ENCODE measurements at places on chromosomes 5 and 9. TPM values are rescaled to one million over a fixed set of nuclear protein-coding genes. Genes with fewer than 3 reads are reported as not detected.
A peak's percentile ranks its signal among the peaks of the same experiment; 100 is the strongest.

The NTNG2 gene
- 3.4 TPM for total RNA-seq

GRCh38 chr9:137459152-137459600 is at the start of gene NSMF:
TSS of gene NSMF (minus strand) at chr9:137459334. CDS start at chr9:137459102, 232 bp downstream.
- peak; percentile 98 for DNase-seq

The ARL10 gene
- total RNA-seq = 15.2 TPM

DNA sequence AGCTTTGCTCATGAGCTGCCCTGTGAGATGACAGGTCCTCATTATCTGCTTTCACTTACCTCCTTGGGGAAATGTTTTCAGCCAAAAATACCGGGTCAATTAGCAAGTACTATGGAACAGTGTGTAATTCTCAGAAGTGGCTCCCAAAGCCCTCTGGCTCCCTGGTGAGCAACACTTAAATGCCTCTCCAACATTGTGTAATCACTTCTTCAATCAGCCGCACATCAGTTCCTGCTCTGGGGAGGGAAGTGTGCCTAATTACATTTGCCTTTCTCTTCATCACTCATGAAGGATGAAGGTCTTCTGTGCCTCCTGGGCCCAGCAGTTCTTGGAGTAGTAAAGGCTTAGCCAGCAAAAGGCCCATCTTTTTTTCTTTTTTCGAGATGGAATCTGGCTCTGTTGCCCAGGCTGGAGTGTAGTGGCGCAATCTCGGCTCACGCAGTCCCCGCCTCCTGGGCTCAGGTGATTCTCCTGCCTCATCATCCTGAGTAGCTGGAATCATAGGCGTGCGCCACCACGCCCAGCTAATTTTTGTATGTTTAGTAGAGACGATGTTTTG is 23.1 kb downstream of the NIM1K start:
- DNase-seq = no peak

DNA sequence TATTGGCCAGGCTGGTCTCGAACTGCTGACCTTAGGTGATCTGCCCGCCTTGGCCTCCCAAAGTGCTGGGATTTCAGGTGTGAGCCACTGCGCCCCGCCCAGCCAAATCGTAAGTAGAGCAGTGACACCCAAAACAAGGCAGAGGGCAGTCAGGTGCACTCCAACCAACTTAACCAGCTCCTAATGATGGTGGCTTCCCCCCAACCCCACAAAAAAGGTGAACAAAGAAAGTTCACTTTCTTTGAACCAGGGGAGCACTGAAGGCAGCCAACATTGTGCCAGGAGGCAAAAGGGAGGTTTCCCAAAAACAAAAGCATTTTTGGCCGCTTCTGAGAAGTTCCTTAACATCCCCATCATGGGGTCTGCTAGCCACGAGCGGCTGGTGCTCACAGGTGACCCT is 9.6 kb downstream of the GMCL2 start:
- DNase-seq = no peak

DNA sequence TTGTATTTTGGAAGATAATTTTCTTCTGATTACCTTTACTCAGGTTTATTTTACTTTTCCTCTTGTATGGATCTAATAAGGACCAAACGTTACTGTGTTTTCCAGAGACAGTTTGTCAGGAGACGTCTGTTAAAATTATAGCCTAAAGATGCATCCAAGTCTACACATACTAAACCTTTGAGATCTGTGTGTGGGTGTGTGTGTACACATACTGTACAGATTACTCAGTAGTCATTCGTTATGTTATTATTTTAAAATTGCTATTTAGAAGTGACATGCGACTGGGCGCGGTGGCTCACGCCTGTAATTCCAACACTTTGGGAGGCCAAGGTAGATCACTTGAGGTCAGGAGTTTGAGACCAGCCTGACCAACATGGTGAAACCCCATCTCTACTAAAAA is 51.6 kb upstream of the CNTLN start:
- DNase-seq = no peak

DNA sequence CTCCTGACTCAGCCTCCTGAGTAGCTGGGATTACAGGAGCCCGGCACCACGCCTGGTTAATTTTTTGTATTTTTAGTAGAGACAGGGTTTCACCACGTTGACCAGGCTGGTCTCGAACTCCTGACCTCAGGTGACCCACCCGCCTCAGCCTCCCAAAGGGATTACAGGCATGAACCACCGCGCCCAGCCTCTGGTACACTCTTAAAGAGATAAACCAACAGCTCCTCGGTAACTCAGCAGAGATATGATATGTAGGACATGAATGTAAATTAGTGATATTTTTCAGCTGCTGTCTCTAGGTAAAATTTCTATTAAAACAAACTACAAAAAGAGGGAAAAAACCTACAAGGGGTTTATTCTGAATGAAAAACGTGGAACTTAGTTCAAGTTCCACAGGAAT is 42.8 kb upstream of the HK3 start:
- DNase-seq = no peak

The GNA14 gene
- total RNA-seq = 6.0 TPM

GRCh38 chr9:32524892-32525708 is 896 bp downstream of the RIGI start:
- DNase-seq = no peak

- DNase-seq = no peak
These were observed 176.7 kb upstream of the ADAMTSL1 start for GRCh38 chr9:18297056-18297841.

The PLPP1 gene
- total RNA-seq = 337 TPM

- DNase-seq = peak; percentile 46
These were observed 90.0 kb downstream of the ANKRD33B start for GRCh38 chr5:10653751-10654400.

- no peak for DNase-seq
These were observed 219.8 kb downstream of the ARL15 start for GRCh38 chr5:54090495-54091120.

- peak; percentile 93 for DNase-seq
These were observed 119.5 kb upstream of the TNC start for GRCh38 chr9:115237385-115237998.

DNA sequence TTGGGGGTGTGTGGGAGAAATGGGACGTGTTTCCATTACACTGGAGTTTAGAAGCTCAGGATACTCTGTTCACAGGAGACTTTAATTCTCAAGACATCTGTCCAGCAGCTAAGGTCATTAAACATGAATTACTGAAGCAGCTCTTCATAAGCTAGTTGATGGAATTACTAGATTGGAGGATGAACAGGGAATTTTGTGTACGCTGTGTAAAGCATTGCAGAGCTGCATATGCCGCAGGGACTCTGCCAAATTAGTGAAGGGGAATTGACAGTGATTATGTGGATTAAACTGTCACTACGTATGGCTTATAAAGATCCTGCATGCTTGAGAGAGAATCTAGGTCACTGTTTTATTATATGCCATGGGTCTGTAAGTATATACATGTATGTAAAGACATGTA is 177.5 kb upstream of the TBC1D2 start:
- no peak for DNase-seq

DNA sequence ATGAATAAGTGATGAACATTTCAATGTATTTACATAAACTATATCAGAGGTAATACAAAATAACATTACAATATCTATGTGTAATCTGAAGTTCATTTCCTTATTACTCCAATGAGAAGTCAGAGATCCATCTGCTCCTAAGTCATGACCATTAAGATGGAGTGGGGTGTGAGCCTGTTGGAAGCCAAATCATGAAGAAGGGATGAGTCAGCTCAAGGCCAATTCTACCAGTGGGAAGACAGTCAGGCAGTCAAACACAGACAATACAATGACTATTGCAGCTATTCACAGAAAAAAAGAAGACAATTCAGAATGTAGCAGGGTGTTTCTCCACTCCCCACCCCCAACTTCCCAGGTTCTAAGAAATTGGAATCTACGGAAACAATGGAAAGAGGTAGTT is 155.0 kb downstream of the NFIB start:
- no peak for DNase-seq

DNA sequence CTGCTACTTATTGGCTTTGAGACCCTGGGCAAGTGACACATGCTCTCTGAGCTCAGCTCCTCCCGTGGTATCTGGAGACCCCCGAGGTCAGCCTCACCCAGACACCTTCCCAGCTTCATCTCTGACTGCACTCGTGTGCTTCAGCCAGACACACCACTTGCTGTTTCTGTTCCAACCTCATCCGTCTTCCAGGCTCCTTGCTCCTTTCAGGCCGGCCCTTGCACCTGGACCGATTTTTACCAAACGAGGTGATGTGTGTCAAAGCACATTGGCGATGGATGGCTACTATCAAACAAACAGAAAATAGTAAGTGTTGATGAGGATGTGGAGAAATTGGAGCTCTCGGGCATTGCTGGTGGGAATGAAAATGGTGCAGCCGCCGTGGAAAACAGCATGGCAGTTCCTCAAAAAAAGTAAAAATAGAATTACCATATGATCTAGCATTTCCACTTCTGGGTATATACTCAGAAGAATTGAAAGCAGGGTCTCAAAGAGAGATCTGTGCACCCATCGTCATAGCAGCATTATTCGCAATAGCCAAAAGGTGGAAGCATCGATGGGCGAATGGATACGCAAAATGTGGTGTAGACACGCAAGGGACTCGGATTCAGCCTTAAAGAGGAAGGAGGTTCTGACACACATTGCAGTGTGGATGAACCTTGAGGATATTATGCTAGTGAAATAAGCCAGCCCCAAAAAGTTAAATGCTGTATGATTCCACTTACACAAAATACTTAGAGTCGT is 96.1 kb upstream of the IER5L start:
- peak; percentile 58 for DNase-seq

GRCh38 chr9:130940693-130941576 is 1.9 kb upstream of the FIBCD1 start:
- peak; percentile 86 for DNase-seq

- DNase-seq = no peak
These were observed 7.9 kb upstream of the IER5L start for GRCh38 chr9:129185991-129186390.

- DNase-seq = no peak
These were observed 32.0 kb downstream of the GTF3C4 start for GRCh38 chr9:132702254-132702653.

- no peak for DNase-seq
These were observed 108.2 kb upstream of the MPDZ start for GRCh38 chr9:13387734-13388067.

- no peak for DNase-seq
These were observed 1819.8 kb upstream of the C9orf72 start for GRCh38 chr9:29393064-29393463.

- DNase-seq = no peak
These were observed 647.8 kb downstream of the TAF11L14 start for GRCh38 chr5:18281947-18282581.
